ENCODE measurements at places on chromosomes 1 and 21.

GRCh38 chr1:110616587-110616986 is 10.4 kb upstream of the KCNA2 start:
- DNase-seq = no peak

- no peak for DNase-seq
Measured at GRCh38 chr1:234893359-234893724, 235.3 kb downstream of the TOMM20 start.

DNA sequence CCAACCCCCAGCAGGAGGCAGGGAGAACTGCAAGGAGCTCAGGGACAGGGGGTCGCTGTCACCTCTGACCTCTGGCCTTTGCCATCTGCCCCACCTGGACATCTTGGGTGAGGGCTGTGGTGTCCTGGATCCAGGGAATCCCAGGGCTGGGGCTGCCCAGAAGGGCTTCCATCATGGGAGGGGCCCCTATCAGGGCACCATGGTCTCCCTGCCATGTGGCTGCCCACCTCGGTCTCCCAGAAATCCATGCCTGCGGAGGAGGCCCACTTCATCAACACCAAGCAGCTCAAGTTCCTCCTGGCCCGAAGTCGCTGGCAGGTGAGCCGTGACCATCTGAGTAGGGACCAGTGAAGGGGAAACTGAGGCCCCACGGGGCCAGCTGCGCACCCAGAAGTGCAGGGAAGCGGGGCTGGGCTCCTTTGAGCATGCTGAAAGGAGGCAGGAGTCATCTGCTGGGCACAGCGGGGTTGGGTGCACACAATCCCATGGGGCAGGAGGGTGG is 36.1 kb downstream of the TRIM11 start:
- DNase-seq = no peak

DNA sequence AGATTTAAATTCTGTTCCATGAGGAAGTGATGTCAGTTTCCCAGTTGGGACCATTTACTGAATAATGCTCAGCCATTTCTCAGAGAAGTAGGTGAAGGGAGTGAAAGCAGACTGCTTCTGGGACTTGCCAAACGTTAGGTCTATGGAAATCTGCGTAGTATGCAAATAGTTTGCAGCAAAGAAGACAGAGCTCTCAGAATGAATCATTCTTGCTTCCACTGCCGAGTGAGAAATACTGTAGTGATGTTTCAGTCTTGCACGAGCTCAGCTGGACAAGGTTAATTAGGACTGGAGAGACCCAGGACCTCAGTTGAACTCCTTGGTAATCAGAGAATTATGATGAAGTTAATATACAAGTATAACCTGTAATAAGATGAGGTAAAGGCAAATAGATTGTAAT is 317.7 kb upstream of the DAB1 start:
- peak; percentile 14 for DNase-seq

DNA sequence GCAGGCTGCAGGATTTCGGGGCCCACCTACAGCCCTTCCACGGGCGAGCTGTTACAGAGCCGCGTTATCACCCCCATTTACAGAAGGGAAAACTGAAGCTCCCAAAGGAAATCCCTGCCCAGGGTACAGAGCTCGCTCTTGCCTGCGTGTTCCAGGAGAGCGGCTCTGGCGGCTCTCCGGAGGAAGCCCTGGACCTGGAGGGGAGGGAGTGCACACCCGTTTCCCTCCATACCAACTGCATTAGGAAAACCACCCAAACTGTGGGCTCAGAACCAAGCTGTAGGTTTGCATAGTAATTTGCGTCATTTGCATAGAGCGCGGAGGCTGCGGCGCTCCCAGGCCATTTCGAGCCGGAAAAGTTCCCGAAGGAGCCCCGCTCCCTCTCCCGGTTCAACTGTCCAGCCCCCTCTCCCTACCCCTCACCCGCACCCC is 24.7 kb upstream of the ADGRB2 start:
- no peak for DNase-seq

GRCh38 chr1:169112241-169112640 is 5.8 kb downstream of the ATP1B1 start:
- no peak for DNase-seq

GRCh38 chr1:37423810-37424209 is 50.6 kb upstream of the ZC3H12A start:
- no peak for DNase-seq

DNA sequence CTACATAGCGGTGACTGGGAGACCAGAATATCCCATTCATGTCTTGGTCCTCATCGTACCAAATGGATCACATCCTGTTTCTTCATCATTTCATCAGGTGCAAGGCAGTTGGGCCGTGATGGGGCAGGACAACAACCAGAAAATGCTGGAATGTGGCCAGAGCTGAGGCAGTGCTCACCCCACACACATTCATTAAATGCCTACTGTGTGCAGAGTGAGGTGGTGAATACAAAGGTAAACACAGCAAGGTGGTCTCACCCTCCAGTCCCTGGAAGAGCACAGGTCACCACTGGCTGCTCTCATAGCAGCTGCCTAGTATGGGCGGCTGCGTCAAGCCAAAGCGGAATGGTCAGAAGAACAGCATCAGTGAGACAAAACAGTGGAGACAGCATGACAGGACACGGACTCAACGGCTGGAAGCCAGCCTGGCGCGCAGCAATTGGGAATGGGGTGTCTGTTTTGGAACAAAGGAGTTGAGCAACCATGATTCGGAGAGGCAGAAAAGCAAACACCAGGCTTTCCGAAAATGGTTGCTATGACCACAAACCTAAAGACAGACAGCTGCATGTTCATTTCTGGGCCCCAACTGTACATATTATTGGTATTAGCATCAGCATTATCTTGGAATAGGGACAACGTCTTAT is 5.6 kb upstream of the ADAMTSL4 start:
- no peak for DNase-seq

GRCh38 chr1:175773571-175773970 is 30.2 kb upstream of the TNR start:
- no peak for DNase-seq

- no peak for DNase-seq
Measured at GRCh38 chr1:49728377-49728776, 295.4 kb downstream of the AGBL4 start.

DNA sequence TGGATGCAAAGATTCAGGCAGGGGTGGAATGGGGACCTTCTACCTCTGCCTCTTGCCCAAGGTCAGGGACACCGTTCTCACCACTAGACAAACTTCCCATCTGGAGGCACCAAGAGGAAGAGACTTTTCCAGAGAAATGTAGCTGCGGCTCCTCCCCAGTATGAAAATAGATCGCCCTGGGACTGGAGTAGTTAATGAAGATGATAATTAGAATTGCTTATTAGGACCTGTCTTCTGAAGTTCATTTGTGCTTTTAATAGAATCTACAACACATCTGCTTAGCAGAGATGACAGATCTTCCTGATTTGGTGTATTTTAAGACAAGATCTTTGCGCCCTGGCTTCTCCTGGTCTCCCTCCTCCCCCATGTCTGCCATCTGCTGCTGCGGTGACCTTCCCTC is 266.6 kb downstream of the KAZN start:
- no peak for DNase-seq

DNA sequence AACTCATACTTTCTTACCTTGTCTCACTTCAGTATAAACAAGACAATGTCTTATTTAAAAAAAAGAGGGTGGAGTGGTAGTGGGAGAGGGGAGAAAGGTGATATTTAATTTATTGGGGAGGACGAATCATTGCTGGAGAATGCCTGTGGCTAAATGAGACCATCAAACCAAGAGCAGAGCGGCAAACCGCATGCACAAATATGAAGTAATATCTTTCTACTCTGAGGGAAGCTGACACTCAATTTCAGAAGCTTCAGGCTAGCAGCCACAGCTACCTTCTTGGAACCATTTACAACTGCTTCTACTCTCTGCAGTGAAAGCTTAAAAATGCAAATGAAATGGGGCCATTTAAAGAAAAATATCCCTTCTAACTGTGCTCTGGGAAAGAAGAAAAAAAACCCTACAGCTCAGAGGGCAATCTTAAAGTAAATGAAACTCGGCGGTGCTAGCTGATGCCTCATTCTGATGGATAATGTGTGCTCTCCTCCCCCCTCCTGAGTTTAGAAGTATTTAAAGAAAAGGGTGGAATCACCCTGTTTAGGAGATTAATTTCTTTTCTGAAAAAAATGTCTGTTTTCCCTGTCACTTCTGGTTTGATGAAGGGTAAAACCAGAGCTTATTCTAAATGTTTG is 178.2 kb upstream of the CAMK1G start:
- DNase-seq = no peak

GRCh38 chr21:26408511-26408910 is 164.6 kb downstream of the CYYR1 start:
- no peak for DNase-seq

GRCh38 chr1:3500265-3500835 is 45.9 kb downstream of the ARHGEF16 start:
- DNase-seq = no peak

DNA sequence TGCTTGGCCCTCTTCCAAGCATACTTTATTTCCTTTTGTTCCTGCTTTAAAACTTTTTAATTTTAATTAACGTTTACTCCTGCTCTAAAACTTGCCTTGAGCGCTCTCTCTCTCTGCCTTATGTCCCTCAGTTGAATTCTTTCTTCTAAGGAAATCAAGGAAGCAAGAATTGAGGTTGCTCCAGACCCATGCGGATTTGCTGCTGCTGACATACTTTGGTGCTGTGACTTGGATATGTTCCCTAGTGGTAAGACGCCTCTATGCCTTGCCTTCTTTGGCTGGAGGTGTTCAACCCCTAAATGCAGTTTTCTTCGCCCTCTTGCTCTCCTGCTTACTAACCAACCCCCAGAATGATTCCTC is 148.1 kb downstream of the ADSS2 start:
- DNase-seq = no peak

DNA sequence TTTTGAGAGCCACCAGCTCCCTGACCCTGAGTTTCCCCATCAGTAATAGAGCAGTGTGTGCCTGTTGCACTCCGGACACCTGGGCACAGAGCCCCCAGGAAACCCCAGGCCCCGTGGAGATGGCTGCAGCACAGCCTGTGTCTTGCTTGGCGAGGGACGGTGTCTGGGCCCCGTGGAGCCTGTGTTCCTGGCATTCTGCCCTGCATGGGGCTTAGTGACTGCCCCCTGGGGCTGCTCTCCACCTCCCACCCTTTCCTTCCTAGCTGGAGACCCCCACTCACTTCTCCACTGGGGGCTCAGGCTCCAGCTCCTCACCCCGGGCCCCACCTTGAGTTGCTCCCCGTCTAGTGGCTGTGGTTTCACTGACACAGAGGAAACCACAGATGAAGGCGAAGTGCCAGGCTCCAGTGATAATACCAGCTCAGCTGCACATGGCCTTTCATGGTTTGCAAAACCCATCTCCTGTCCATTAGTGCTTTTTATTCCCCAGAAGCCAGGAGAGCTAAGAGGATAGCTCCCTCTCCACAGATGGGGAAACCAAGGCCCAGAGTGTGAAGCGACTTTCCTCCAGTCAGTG is 39.4 kb downstream of the DMRTB1 start:
- DNase-seq = no peak

GRCh38 chr1:110339407-110340206 is 430 bp downstream of the RBM15 start:
- DNase-seq = peak; percentile 62

DNA sequence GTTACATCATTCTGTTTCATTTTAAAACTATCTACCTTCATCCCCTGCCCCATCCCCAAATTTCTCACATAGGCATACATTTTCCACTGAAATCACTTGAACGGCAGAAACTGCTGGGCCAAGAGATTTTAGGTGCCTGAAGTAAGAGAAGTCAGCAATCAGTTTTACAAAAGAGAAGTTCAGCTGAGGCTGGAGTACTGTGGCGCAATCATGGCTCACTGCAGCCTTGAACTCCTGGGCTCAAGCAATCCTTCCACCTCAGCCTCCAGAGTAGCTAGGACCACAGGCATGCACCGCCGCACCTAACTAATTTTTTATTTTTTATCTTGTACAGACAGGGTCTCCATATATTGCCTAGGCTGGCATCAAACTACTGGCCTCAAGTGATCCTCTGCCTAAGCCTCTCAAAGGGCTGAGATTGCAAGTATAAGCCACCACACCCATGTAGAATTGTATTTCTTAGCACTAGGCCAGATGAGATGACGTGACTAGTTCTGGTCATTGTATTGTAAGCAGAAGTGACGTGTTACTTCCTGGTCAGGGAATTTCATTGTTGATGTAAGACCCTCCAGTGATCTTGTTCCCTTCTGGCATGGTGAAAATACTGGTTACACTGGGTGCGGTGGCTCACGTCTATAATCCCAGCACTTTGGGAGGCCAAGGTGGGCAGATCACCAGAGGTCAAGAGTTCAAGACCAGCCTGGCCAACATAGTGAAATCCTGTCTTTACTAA is 7.1 kb downstream of the BECN2 start:
- DNase-seq = no peak

DNA sequence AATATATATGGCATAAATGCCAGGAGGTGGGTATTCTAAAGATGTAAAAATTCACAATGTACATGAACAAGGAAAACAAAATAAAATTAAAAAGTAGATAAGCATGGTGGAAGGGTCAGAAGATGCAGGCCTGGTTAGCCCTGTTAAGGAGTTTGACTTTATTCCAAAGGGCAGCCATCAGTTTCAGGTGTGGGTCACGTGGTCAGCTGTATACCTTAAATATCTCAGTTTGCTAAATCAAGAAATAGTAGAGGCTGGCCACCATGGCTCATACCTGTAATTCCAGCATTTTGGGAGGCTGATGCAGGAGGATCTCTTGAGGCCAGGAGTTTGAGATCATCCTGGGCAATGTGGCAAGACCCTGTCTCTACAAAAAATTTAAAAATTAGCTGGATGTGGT is 8.5 kb upstream of the PINK1 start:
- DNase-seq = no peak

DNA sequence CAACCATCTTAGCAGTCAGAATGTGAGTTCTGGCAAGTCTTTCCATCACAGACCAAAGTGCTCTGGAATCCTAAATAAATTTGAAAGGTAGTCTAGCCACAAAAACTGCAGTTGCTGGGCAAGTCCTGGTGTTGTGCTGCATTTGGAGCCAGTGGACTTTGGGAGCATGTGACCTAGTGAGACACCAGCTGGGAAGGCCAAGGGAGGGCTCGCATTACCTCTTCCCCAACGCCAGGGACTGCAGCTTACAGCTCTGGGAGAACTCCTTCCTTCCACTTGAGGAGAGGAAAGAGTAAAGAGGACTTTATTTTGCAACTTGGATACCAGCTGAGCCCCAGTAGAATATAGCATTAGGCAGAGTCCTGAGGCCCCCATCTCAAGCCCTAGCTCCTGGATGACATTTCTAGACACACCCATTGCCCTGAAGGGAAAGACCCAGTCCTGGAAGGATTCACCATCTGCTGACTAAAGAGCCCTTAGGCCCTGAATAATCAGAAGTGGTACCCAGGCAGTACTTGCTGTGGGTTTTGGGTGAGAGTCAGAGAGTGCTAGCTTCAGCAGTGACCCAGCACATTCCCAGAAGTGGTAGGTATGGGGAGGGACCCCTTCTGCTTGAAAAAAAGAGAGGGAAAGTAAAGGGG is 190.7 kb downstream of the NUF2 start:
- DNase-seq = no peak

GRCh38 chr1:45243476-45244343 is 37.3 kb upstream of the ZSWIM5 start:
- DNase-seq = no peak

- DNase-seq = peak; percentile 12
Measured at GRCh38 chr1:156176610-156177210, 17.2 kb upstream of the SLC25A44 start.

- DNase-seq = peak; percentile 61
Measured at GRCh38 chr1:98048244-98048643, 127.4 kb upstream of the DPYD start.

GRCh38 chr1:175742790-175743459 is 470 bp downstream of the TNR start:
- no peak for DNase-seq

Data from GM10248 (cell line).